Activated CD4-positive, alpha-beta T cell treated with anti-CD3 and anti-CD28 coated beads, Interleukin-2, amount 10 ng/mL, durations not matched to agents 24 days and 14 days (primary cell): ENCODE measurements at places on chromosomes 5 and 9. TPM values are rescaled to one million over a fixed set of nuclear protein-coding genes. Genes with fewer than 3 reads are reported as not detected.

- H3K36me3 ChIP-seq: no peaks in the 10 kb centered on the region
- no peak overlapping the region for H3K4me3 ChIP-seq
- no peaks in the 10 kb centered on the region for H3K4me1 ChIP-seq
- H3K27ac ChIP-seq: no peak overlapping the region
- no peak for DNase-seq
Observed at GRCh38 chr5:124182133-124182532, 564.3 kb downstream of the ZNF608 start.

DNA sequence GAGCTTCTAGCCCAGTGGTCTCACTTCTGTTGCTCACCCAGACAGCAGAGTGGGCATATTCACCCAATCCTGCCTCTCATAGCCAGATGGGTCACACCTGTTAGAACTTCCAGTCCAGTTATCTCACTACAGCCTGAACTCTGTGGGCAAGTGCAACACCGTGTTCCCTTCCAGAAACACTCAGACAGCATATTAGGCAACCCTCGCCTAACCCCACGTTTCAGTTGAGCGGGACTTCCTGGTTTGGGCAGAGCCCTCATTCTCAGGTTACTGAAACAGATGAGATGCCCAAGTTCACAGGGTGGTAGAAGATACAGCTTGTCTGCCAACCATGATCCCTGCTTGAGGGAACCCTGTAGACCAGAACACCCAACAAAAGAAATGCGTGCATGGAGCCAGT is 538.2 kb downstream of the CYLC2 start:
- H3K27me3 ChIP-seq: no peaks in the 10 kb centered on the region
- no peaks in the 10 kb centered on the region for H3K36me3 ChIP-seq
- DNase-seq: no peak
- H3K4me3 ChIP-seq: no peak overlapping the region

- H3K36me3 ChIP-seq: peaks cover 42% of the 10 kb centered on the region
- no peak overlapping the region for H3K4me3 ChIP-seq
- no peak for DNase-seq
- H3K27me3 ChIP-seq: no peaks in the 10 kb centered on the region
Observed at GRCh38 chr5:75712091-75712490, 5.1 kb downstream of the POC5 start.

The CEL gene
- 1.8 and 2.0 TPM in 2 replicates for total RNA-seq

The WWC1 gene
- total RNA-seq: 1.1 and 2.4 TPM in 2 replicates

The SPATA31E1 gene
- total RNA-seq: not detected in 2 replicates

GRCh38 chr5:175572886-175573285 is 85.0 kb upstream of the HRH2 start:
- DNase-seq: no peak
- no peak overlapping the region for H3K4me3 ChIP-seq
- peaks cover 13% of the 10 kb centered on the region for H3K27me3 ChIP-seq
- no peaks in the 10 kb centered on the region for H3K36me3 ChIP-seq
- peaks cover 4% of the 10 kb centered on the region for H3K4me1 ChIP-seq

GRCh38 chr9:4832786-4833579 is 40.2 kb downstream of the RCL1 start:
- H3K4me1 ChIP-seq: peaks cover 52% of the 10 kb centered on the region
- DNase-seq: peak; percentile 78
- H3K27ac ChIP-seq: peak overlapping the region; percentile 94
- peaks cover 65% of the 10 kb centered on the region for H3K36me3 ChIP-seq

DNA sequence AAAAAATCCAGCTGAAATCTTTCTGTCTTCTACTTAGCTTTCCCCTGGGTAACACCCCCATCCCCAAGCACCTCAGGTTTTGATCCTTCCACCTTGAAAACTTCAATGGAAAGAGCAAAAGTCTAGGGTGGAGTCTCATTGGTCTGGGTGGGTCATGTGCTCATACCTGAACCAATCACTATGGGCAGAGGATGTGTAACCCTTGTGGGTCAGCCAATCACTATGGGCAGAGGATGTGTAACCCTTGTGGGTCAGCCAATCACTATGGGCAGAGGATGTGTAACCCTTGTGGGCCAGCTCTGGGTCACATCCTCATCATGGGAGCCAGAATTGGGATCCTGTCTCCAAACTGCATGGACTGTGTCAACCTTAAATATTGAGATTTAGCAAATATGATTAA is 18.5 kb downstream of the NAIF1 start:
- peaks cover 2% of the 10 kb centered on the region for H3K4me1 ChIP-seq
- H3K4me3 ChIP-seq: no peak overlapping the region
- H3K36me3 ChIP-seq: no peaks in the 10 kb centered on the region
- DNase-seq: peak; percentile 63

DNA sequence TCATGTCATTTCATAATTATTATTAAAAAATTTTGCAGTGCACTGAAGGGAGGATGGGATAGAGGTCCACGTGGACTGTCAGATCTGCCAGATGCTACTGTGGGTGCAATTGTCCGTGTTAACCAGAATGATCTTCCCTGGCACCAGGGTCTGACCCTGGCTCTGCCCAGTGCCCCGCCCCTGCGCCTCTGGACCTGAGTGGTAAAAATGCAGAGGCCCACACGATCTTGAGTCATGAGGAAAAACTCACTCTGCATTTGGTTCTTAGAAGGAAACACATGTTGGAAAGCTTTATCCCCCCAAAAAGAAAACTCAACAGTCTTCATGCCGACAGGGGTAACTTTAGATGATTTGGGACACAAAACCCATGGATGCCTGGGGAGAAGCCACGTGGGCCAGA is 20.1 kb upstream of the BARX1 start:
- H3K27me3 ChIP-seq: peaks cover 2% of the 10 kb centered on the region
- H3K27ac ChIP-seq: no peak overlapping the region
- H3K4me1 ChIP-seq: no peaks in the 10 kb centered on the region

The SHOC1 gene
- not detected in 2 replicates for total RNA-seq

The LCN15 gene
- not detected in 2 replicates for total RNA-seq

GRCh38 chr9:135650408-135650807 is 11.1 kb upstream of the GLT6D1 start:
- H3K27me3 ChIP-seq: no peaks in the 10 kb centered on the region
- no peak overlapping the region for H3K27ac ChIP-seq
- no peaks in the 10 kb centered on the region for H3K36me3 ChIP-seq
- no peaks in the 10 kb centered on the region for H3K4me1 ChIP-seq

DNA sequence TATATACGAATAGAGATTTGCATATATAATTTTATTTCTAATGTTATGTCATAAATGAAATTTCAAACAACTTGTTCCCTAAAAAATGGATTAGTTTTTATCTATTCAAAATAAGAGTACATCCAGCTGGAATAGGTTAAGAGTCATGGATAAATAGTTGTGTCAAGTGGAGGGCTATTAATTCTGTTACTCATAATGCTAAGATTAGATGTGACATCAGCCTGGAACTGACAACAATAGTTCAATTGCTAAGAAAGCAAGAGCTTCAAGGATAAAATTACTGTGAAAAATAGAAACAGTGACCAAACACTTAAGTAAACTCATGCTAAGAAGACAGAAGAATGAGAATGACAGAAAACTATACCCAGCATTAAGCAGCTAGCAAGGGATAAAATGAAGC is 92.2 kb upstream of the CDH9 start:
- no peaks in the 10 kb centered on the region for H3K27me3 ChIP-seq
- H3K4me3 ChIP-seq: no peak overlapping the region
- no peak overlapping the region for H3K27ac ChIP-seq
- no peak for DNase-seq
- no peaks in the 10 kb centered on the region for H3K4me1 ChIP-seq

The IPPK gene
- 13.5 and 15.6 TPM in 2 replicates for total RNA-seq

- H3K4me3 ChIP-seq: no peak overlapping the region
- no peaks in the 10 kb centered on the region for H3K27me3 ChIP-seq
- peaks cover 24% of the 10 kb centered on the region for H3K4me1 ChIP-seq
- H3K36me3 ChIP-seq: peaks cover 32% of the 10 kb centered on the region
- peak overlapping the region; percentile 72 for H3K27ac ChIP-seq
Observed at GRCh38 chr5:131419877-131420276, 156.0 kb downstream of the CDC42SE2 start.

The CNTFR gene
- total RNA-seq: not detected in 2 replicates

- H3K4me1 ChIP-seq: no peaks in the 10 kb centered on the region
- no peaks in the 10 kb centered on the region for H3K27me3 ChIP-seq
- no peak for DNase-seq
- H3K27ac ChIP-seq: no peak overlapping the region
- no peak overlapping the region for H3K4me3 ChIP-seq
Observed at GRCh38 chr5:158640593-158640980, 459.1 kb downstream of the EBF1 start.

DNA sequence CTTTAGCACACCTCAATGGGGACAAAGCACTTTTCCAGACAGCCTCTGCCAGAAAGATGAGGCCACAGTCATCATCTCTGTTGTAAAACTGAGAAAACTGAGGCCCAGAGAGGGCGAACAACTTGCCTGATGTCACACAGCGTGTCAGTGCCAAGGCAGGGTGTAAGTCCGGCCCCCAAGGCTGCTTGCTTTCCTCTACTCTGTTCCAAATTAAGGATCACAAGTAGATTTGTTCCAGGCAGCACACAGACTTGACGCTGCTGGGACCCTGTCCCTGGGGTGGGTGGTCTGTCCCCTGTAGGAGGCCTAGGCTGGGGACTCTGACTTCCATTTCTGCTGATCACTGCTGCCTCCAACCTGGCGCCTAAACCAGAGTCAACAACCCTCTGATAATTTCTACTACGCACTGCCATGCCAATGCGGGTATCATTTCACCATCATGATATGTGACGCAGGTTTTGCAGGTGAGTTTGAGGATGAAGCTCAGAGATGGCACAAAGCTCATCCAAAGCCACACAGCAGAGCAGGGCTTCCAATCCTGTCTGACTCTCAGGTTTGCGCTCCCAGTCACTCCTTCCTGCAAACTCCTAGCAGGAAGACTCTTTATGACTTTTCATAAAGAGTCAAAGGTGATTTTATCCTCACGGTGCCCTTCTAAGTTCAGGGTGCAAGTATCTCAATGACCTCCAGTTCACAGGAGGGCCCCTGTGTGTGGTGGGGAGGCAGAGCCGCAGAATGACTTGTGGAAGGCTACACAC is 13.5 kb upstream of the RALGDS start:
- H3K27ac ChIP-seq: peak overlapping the region; percentile 100
- H3K4me1 ChIP-seq: peaks cover 60% of the 10 kb centered on the region
- peak overlapping the region; percentile 68 for H3K4me3 ChIP-seq

DNA sequence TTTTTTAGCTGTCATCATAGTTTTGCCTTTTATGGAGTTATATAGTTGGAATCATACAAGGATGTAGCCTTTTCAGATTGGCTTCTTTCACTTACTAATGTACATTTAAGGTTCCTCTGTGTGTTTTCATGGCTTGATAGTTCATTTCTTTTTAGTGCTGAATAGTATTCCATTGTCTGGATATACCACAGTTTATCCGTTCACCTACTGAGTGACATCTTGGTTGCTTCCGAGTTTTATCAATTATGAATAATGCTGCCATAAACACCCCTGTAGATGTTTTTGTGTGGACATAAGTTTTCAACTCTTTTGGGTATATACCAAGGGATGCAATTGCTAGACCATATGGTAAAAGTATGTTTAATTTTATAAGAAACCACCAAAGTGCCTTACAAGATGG is 136.3 kb downstream of the NR3C1 start:
- DNase-seq: no peak
- no peak overlapping the region for H3K27ac ChIP-seq
- H3K36me3 ChIP-seq: peaks cover 14% of the 10 kb centered on the region
- peaks cover 4% of the 10 kb centered on the region for H3K4me1 ChIP-seq
- no peaks in the 10 kb centered on the region for H3K27me3 ChIP-seq

The FREM1 gene
- total RNA-seq: not detected in 2 replicates

DNA sequence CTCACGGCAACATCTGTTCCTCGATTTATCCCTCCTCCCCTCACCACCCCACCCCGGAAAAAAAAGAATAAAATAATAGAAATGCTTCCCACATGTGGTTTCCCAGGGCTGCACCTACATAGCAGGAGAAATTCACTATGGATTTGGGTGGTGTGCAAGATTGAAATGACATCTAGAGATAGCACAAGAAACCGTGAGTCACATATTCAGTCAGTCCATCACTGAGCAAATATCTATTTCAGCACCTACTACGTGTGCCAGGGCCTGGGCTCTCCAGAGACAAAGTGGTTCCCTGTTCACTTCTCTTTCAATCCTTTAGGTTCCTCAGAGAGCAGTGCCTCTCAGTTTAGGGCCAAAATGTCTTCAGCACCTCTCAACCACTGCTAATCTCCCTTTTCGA is 45.0 kb upstream of the TTC1 start:
- no peaks in the 10 kb centered on the region for H3K36me3 ChIP-seq
- no peaks in the 10 kb centered on the region for H3K4me1 ChIP-seq
- DNase-seq: no peak
- no peak overlapping the region for H3K27ac ChIP-seq
- no peak overlapping the region for H3K4me3 ChIP-seq

DNA sequence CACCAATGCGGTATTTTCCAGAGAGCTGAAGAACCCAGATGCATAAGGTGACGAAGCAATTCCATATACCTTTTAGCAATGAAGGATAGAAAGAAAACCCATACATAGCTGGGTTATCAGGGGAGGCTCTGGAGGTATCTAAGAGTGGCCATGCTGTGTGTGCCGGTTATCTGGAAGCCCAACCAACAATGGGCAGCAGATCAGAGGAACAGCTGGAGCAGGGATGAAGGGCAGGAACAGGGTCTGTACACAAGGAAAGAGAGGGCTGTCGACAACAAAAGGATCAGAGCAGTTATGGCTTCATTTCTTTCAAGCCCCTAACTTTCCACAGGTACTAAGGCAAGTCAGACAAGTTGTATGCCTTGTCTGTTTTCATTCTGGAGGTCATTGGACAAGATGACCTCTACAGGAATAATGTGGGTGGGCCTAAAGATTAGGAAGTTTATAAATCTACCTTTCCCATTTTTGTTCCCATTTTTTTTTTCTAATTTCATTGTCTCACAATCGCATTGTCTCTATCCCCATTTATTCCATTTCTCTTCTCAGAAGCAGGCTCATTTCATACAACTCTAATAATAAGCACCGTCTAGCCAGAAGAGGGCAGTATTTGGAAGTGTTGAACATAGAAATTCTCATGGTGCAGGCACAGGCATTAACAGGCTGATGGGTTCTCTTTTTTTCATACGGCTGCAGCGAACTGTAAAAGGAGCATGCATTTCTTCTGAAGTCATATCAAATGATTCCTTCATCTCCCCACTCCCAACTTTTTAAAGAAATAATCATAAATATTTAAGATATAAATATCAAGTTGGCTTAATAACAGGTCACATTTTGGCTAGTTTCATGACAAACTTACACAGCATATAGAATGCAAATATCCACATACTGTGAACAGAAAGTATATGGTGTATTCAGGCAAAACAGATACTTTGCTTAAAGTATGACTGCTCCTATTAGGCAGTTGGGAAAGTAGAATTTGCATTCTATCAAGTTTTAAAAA is 63.5 kb downstream of the ZNF474 start:
- DNase-seq: peak; percentile 64
- H3K4me1 ChIP-seq: no peaks in the 10 kb centered on the region
- H3K27ac ChIP-seq: no peak overlapping the region
- H3K36me3 ChIP-seq: no peaks in the 10 kb centered on the region

GRCh38 chr5:178467568-178468195 is 122.5 kb downstream of the COL23A1 start:
- no peak overlapping the region for H3K4me3 ChIP-seq
- H3K27ac ChIP-seq: no peak overlapping the region
- no peaks in the 10 kb centered on the region for H3K4me1 ChIP-seq
- no peaks in the 10 kb centered on the region for H3K36me3 ChIP-seq
- no peaks in the 10 kb centered on the region for H3K27me3 ChIP-seq

The BSPRY gene
- 10.5 and 10.6 TPM in 2 replicates for total RNA-seq

- H3K27me3 ChIP-seq: peaks cover 35% of the 10 kb centered on the region
- peak overlapping the region; percentile 86 for H3K4me3 ChIP-seq
- H3K27ac ChIP-seq: peak overlapping the region; percentile 29
- no peaks in the 10 kb centered on the region for H3K36me3 ChIP-seq
- DNase-seq: peak; percentile 61
Observed at GRCh38 chr5:122844136-122844909, 1.1 kb upstream of the SNX24 start.
